ENCODE measurements at places on chromosomes 3 and 15. TPM values are rescaled to one million over a fixed set of nuclear protein-coding genes. Genes with fewer than 3 reads are reported as not detected.

Gene FSIP1
- 1.3 TPM for total RNA-seq

DNA sequence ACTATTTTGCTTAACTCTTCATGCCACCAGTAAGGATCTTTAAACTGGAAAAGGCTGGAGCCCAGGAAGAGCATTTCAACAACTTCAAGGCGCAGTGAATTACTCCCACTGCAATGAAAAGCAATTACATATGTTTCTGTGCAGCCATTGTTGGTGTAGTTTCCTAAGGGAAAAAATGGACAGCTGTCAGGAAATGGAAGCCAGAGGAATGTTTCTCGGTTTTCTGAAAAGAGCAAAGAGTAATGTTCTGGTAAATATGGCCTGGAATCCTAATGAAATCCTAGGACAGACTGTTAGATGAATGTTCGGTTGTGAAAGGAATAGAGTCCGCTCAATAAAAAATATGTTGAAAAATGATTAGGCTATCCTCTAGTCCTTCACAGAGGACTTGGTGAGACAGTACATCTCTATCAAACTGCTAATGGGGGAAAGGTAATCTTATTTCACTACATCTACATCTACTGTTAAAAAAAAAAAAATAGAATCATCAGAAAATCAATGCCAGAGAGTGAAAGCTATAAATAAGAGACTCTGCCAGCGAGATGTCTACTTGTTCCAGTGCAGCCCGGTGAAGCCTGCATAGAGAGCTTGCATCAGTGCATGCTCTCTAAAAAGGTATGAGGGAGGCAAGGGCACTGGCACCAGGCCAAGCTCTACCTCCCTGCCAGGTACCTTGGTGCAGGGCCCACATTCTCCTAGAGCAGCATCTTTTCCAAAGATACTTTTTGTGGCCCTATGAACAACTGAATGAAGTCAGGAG is 68.2 kb upstream of the TJP1 start:
- H3K36me3 ChIP-seq = no peaks in the 10 kb centered on the region
- DNase-seq = no peak
- no peaks in the 10 kb centered on the region for H3K27me3 ChIP-seq
- no peak overlapping the region for H3K27ac ChIP-seq
- H3K4me3 ChIP-seq = 0 out of 2 replicates have a peak overlapping the region, but pooled peaks have one; percentile 3

DNA sequence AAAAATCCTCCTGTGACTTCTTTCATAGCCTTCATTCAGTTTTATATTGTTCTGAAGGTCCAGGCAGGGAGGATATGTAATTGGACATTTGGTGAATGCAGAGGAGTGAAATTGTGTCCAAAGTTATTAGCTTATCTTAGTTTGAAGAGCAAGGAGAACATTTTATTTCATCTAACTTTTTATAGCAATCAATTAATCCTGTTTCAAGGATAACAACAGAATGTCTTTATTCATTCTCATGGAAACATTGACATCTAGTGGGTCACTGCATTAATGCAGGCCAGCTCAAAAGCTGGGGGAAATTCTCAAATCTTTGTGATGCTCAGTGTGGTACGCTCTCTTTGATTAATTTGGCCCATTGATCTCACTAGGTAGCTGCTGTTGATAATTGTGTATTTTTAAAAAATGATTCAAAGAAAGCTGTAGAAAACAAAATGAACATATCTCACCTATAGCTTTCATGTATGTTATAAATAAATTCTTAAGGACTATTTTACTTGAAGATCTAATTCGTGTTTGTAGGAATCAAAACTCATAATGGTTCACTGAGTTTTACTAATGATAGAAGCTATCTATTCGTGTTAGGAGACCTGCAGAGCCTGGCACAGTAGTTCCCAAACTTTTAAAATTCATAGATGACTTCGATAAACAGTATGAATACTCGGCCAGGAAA is 150.8 kb upstream of the KCNMB2 start:
- H3K36me3 ChIP-seq = no peaks in the 10 kb centered on the region
- no peaks in the 10 kb centered on the region for H3K27me3 ChIP-seq
- H3K4me3 ChIP-seq = no peak overlapping the region
- DNase-seq = peak; percentile 50

GRCh38 chr3:126137490-126138130 is 42.8 kb downstream of the ALDH1L1 start:
- peaks cover 14% of the 10 kb centered on the region for H3K4me1 ChIP-seq
- no peak overlapping the region for H3K27ac ChIP-seq
- DNase-seq = peak; percentile 13
- no peaks in the 10 kb centered on the region for H3K27me3 ChIP-seq

Gene FHIT
- 3.2 TPM for total RNA-seq

DNA sequence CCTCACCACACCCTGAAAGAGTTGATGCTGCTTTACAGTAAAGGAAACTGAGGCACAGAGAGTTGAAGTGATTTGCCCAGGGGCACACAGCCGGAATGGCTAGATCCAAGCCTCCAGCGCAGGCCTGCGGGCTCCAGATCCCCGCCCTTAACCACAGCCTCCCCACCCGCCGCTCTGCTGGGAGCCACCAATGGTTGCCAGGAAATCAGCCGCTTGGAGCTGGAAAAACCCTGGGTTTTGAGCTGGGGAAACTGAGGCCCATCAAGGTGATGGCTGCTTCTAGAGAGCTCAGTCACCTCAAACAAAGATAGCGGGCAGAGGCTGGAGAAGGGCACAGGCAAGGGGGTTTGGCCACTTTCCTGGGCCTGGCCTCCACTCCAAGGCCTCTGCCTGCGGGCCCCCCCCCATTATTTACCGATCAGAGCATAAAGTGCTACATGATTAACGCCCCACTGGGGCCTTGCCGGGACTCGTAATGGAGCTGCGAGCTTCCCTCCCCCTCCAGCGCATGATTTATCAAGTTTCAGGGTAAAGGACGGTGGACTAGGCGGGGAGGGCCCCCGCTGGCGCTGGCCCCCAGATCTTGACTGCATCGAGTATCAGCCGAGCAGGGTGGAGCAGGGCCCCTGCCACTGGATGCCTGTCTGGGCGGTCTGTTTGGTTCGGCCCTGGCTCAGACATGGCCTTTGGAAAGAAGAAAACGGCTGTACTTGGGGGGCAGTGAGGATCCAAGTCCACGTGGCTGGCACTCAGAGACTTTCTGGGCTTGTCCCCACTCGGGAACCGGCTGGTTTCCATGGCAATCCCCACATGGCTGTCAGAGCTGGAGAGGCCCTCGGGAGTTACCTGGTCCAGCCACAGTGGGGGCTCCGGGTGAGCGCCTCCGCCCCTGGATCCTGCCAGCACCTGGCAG is 9.1 kb downstream of the PLXND1 start:
- peaks cover 56% of the 10 kb centered on the region for H3K4me1 ChIP-seq
- no peak for DNase-seq
- no peak overlapping the region for H3K27ac ChIP-seq
- no peak overlapping the region for H3K4me3 ChIP-seq

DNA sequence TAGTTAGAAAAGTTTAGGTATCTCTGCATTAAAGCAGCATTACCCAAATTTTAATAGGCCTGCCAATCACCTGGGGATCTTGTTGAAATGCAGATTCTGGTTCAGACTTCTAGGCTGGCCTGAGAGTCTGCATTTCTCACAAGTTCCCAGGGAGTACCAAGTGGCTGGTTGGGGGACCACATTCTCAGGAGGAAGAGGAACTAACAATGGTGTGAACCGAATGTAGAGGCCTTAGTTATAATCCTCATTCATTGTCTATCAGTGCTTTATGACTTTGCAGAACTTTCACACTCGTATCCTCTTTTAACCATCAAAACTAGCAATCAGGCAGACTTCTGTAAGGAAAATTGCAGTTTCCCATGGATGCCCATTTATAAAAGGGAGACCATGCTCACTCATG is 38.2 kb upstream of the UBE2E1 start:
- H3K36me3 ChIP-seq = no peaks in the 10 kb centered on the region
- no peaks in the 10 kb centered on the region for H3K27me3 ChIP-seq
- DNase-seq = no peak
- no peak overlapping the region for H3K27ac ChIP-seq
- no peaks in the 10 kb centered on the region for H3K4me1 ChIP-seq

DNA sequence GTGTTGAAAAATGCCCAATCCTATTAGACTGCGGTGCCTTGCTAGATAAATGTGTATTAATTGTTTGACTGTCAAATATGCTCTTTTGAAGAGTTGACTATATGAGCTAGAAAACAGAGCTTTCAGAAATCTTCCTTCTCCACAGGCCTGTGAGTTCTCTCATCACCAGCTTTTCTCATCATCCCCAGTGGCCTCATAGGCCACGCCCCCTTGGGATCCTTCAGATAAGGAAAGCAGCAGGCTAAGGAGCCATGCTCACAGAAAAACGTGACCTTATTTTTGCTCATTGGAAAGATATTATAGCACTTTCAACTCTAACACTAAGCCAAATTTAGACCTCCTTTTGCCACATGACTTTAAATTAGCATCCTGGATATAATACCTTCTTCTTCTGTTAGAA is 514.4 kb upstream of the ARRDC4 start:
- no peaks in the 10 kb centered on the region for H3K27me3 ChIP-seq
- H3K4me3 ChIP-seq = no peak overlapping the region
- no peaks in the 10 kb centered on the region for H3K36me3 ChIP-seq
- H3K4me1 ChIP-seq = no peaks in the 10 kb centered on the region

- H3K4me3 ChIP-seq = no peak overlapping the region
- no peaks in the 10 kb centered on the region for H3K36me3 ChIP-seq
- no peak for DNase-seq
- peaks cover 12% of the 10 kb centered on the region for H3K4me1 ChIP-seq
- H3K27me3 ChIP-seq = no peaks in the 10 kb centered on the region
- H3K27ac ChIP-seq = no peak overlapping the region
Observed at GRCh38 chr3:149366031-149366430, 11.4 kb downstream of the TM4SF1 start.

DNA sequence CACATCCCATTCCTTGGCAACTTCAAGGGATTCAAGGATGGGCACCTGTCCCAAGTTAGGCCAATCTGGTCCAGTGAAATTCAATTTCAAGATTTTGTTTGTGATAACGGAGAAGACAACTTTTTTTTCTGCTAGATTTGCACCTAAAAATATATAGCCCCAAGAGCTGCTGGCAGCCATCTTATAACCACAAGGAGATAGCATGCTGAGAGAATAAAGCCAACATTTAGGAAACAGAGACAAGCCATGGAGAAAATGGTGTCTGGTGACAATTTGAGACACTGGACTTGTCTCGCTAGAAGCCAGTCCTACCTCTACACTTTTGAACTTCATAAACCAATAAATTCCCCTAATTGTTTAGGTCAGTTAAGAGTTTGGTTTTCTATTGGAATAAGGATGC is 5.4 kb downstream of the PARL start:
- no peaks in the 10 kb centered on the region for H3K27me3 ChIP-seq
- no peaks in the 10 kb centered on the region for H3K36me3 ChIP-seq
- no peak overlapping the region for H3K27ac ChIP-seq
- H3K4me3 ChIP-seq = no peak overlapping the region
- DNase-seq = no peak

GRCh38 chr15:66508293-66508883 is 3.3 kb downstream of the ZWILCH start:
- no peaks in the 10 kb centered on the region for H3K4me1 ChIP-seq
- peaks cover under 1% of the 10 kb centered on the region for H3K36me3 ChIP-seq
- no peak overlapping the region for H3K4me3 ChIP-seq
- no peak for DNase-seq
- no peak overlapping the region for H3K27ac ChIP-seq

DNA sequence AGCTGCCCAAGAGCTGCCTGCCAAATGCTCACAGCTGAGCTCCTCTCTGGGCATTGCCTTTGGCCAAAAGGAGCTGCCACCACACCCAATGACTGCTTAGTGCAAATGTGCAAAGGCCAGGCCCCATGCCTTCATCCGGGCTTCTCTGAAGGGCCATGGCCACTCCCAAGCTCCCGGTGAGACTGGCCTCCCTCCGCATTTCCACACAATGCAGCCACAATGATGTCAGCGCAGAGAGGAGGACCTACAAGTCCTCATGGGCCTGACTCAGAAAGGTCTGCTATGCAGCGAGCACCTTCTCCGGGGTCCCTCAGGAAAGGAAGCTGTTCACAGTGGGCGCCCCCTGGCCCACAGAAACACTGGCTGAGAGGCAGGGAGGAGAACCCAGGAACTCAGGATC is 12.7 kb downstream of the OXTR start:
- H3K4me3 ChIP-seq = no peak overlapping the region
- H3K36me3 ChIP-seq = no peaks in the 10 kb centered on the region
- no peak for DNase-seq
- H3K27me3 ChIP-seq = no peaks in the 10 kb centered on the region
